Esophagus mucosa (tissue), 1 donor: ENCODE measurements at places on chromosomes 16 and 17.

- ATAC-seq: no peak
Measured at GRCh38 chr16:75745823-75746222, 19.5 kb upstream of the CPHXL start.

DNA sequence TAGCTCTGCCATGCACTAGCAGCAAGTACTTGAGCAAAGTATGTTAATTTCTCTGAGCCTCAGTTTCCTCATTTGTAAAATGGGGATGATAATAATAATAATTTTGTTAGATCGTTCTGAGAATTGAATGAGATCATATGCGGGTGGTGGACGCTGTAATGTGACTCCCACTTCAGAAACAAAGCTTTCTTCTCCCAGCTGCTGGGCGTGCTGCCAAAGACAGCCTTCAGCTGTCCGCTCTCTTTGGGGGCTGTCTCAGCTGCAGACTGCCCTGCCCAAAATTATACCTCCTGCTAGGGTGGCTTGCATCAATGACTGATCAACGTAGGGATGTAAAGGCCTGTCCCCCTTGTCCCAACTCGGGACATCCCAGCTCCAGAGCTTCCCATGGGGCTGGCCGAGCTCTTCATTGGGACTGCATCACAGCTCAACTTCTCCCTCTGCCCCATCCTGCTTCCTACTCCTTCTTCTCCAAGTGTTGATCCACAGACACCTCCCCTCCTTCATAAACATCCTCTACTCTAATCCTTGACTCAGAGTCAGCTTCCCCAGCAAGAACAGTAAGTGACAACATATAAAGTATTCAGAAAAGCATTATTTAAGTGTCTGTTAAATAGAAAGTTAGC, 30.7 kb upstream of the CDH5 start:
- ATAC-seq: no peak

GRCh38 chr16:2001035-2001434, 8.6 kb downstream of the ZNF598 start:
- ATAC-seq: no peak

- no peak for ATAC-seq
Measured at GRCh38 chr17:28912281-28912937, 9.5 kb upstream of the DHRS13 start.

DNA sequence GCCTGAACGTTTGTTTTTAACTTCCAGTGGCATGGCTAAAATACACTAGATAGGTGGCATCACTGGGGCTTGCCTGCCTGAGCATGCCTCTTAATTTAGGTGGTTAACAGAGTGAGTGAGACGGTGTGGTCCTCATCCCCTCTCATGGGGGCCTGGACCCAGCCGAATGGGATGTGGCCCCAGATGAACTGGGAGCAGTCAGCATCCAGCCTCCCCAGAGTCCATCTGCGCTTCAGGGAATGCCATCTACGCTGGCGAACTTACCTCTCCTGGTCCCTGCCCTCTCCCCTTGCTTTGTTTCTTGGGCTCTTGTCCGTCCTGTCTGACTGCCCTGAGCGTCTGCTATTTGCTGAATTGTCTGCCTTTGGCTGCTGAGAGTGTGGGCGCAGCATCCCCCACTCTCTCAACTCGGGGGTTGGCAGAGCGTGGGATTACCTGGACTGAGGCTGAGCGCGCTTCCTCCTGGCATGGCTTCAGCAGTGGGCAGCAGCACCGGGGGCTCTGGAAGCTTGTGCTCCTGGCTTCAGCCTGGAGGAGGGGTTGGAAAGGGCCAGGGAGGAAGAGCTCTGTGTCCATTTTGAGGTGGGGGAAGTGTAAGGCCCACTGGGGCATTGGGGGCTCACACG, 2.1 kb downstream of the RAB40C start:
- no peak for ATAC-seq
